ENCODE measurements at places on chromosomes 5 and 9.

DNA sequence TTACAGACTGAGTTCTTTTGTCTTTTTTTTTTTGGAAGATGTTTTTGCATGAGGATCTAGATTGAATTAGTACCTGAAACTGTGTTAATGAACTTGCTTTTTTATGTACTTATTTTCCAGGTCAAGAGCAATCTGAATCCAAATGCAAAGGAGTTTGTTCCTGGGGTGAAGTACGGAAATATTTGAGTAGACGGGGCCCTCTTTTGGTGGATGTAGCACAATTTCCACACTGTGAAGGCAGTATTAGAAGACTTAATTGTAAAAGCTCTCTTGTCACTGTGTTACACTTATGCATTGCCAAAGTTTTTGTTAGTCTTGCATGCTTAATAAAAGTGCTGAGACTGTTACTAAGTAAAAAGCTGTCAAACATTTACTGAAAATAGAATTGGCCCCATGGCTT lies 14.5 kb downstream of the SLC23A1 start:
- no peak for DNase-seq

DNA sequence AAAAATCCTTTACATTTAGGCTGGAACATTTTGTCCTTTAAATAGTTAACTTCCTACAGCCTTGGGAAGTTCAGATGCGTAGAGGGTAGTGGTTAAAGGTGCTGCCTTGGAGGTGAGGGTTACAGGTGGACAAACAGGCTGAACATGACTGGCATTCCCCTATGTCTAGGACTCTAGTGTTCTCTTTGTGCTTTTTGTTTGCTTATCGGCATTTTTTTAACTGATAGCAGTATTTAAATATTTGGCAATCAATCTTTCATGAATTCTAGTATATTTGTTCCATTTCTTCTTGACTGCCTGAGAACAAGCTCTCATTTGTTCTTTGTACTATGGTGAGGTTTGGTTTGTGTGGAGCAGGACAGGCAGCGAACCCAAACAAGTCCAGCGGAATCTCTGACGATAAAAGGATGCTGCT lies 307.6 kb downstream of the CTNND2 start:
- no peak for DNase-seq

DNA sequence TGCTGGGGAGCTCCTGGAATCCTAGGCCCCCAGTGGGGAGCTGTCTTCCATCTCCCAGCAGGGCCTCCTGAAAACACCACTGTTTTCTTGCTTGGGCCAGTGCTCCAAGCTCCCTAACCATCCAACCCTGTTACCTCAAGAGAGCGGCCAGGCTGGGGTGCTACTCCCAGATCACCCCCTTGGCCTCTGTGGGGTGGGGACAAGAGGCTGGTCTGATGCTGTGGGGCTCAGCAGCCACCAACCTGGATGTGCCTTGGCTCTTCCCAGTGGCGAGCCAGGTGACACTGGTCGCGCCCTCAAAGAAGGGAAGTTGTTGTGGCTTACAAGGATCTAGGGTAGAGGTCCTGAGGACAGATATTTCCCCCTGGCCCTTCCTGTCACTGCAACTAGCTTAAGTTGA lies 49.0 kb downstream of the SECISBP2 start:
- no peak for DNase-seq

DNA sequence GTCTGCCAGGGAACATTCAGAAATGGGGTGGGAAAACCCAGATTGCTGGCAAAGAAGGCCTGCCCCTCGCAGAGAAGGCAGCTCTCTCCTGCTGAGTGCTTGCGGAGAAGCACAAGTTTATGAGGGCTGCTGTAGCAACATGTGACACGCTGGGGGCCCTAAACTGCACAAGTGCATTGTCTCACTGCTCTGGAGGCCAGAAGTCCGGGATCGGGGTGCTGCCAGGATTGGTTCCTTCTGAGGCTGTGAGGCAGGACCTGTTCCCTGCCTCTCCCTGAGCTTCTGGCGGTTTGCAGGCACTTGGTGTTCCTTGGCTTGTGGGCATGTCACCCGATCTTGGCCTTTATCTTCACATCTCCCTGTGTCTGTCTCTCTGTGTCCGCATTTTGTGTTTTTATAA lies 75.6 kb upstream of the NEURL1B start:
- no peak for DNase-seq

DNA sequence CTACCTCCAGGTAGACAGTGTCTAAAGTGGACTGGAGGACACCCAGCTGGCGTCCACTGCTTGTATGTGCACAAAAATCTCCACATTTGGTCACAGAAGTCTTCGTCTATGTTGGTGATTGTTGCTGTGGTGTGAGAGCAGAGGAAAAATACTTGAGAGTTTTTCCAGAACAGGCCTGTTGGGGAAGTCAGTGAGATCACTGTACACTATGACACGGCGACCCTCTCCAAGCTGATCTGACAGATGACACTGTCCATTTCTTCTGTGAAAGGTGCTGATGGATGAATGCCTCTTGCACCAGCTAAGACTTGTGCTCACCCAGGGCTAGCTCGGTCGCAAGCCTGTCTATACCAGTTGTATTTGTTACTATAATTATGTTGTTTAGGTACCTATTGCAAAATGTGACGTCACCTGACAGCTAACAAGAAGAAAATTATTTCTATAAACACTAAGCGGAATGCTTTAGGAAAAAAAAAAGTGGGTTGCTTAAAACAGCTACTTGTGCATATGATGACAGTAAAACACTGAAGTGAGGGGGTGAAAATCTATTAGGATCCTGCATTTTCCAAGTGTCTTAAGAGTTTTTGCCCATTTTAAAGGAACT lies 142.3 kb downstream of the ROR2 start:
- no peak for DNase-seq

- no peak for DNase-seq
These were observed 283.4 kb downstream of the GADD45G start for GRCh38 chr9:89888233-89888632.

DNA sequence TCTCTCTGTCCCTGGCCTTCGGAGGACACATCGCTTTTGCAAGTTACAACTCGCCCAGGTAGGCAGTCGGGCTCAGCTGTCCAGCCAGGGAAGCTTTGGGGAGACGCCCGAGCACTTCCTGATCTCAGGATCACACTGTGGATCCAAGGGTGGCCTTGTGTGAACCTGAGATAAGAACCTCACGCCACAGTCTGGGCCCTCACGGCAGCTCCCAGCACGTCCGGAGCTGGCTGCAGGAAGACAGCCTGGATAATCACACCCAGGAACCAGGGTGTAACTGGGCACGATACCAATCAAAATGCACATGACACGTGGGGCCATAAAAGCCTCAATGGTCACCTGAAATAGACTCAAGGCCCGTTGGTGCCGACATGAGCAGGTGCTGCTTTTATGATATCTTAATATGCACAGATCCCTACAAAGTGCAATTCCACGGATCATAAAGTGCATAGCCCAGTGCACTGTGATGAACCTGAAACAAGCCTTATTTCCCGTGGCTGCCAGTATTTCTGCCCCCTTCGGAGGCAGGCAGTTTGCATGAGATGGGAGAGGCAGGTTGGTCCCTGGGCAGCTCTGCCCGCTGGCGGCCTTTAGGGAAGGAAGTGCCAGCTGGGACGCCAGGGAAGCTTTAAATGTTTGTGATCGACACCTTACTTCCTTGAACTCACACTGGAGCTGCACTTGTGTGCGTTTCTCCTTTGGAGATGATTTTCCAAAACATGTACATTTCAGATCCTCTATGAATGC lies 14.5 kb downstream of the SLC6A18 start:
- no peak for DNase-seq

DNA sequence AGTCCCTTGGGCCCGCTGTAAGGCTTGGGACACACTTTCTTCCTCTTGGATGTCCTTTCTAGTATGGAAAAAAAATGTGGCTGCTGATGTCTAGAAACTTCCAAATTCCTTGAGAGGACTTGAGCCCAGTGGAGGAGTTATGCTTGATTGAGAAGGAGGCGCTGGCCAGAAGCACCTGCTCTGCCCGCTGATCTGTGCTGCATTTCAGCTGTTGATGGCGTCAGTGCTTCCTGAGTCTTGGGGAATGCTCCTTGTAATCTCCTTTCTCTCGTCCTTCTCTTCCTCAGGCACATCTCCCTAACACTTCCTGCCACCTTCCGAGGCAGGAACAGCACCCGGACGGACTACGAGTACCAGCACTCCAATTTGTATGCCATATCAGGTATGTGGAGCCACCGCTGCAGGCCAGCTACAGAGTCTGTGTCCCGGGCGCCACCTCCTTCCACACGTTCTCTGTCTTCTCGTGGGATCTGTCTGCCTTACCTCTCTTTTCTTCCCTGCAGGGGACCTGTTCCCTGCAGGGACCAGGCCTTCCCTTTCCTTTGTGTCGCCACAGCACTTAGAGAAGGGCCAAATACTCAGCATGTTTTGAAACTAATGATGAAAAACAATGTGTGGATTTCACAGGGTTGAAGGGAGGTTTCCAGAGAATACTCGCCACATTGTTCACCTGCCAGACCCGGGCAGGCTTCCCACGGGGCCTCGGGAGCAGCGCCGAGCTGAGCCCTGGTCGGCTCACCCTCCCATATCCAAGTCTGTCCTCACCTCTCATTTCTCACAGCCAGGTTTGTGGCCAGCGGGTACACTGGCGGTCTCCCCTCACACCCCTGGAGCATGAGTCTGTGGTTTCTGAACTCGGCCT lies 95.2 kb downstream of the MVB12B start:
- DNase-seq: no peak

DNA sequence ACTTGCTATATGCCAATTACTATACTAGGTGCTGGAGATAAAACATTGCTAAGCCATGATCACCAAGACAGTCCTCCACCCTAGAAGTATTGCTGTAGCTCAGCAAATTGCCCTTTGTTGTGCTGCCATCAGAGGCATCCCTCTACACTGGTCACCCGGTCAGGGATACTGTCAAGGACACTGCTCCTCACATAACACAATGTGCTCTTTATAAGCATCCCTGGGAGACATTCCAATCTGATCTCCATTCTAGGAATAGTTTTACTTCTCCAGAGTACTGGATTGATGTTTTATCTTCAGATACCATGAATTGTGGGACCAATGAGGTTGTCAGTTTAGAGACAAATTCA lies 10.4 kb upstream of the DNAJA1 start:
- DNase-seq: no peak

DNA sequence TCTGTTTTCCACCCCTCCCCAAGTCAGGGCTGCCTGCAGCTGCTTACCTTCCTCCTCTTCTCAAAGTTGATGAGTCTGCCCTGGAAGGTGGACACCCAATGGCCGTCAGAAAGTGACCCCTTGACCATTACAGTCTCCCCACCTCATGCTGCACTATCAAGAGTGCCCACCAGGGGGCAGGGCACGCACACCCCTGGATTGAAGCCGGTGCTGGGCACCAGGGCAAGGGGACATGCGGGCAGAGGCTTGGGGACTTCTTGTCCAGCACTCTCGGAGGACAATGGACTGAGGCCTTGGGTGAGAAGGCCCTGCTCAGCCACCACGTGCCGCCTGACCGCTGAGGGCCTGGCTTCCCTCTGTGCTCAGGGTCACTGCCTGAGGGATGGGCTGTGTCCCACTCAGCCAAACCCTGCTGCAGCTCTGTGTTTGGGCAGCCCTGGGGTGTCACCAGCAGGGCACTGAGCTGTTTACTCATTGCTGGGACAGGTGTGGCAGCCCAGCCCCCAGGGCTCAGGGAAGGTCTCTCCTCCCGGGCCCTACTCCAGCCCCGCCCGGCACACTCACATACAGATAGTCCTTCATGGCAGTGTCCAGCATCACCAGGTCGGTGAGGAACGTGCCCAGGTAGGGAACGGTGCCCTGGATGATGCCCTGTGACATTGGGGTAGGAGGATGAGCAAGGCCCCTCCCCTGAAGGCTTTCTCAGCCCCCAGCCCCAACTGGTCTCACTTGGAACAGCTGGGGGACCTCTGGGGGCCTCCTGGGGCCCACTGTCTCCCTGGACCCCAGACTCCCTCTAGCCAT lies 17.7 kb downstream of the RALGDS start:
- peak; percentile 30 for DNase-seq

DNA sequence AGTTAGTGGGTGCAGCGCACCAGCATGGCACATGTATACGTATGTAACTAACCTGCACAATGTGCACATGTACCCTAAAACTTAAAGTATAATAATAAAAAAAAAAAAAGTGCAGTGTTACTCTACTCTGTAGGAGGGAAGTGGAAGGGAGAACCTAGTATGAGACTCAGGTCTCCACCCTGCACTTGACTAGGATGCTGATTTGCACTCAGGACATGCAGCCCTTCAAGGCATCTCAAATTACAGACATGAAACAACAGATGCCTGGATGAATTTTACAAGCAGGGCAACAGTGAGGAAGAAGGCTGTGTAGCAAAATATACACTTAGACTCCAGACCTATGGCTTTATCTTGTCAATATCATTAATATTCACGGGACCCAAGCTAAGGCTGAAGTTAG lies 16.5 kb downstream of the TRIM32 start:
- no peak for DNase-seq

GRCh38 chr9:104872656-104873488 lies 55.1 kb downstream of the ABCA1 start:
- DNase-seq: no peak

GRCh38 chr5:42940853-42941252 lies 99.3 kb downstream of the ANXA2R start:
- DNase-seq: no peak

GRCh38 chr5:180352116-180353047 lies 754 bp downstream of the GFPT2 start:
- DNase-seq: no peak

DNA sequence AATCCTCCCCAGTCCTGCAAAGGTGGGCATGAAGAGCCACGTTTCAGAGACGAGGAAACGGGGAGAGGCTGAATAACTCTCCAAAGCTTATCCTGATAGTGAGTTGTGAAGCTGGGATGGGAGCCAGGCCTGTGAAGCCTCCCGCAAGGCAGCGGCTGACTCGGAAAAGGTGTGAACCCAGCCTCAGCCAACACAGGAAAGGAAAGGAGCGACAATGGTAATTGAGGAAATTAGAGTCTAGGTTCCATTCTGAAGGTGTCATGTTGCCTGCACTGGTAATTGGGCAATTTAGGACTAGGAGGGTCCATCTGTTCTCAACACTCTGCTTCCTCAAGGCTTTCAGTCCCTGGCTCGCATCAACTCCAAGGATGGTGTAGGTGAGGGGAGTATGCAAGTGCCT lies 83.4 kb downstream of the LIFR start:
- DNase-seq: no peak

GRCh38 chr9:126097679-126098078 lies 228.9 kb upstream of the MVB12B start:
- no peak for DNase-seq

DNA sequence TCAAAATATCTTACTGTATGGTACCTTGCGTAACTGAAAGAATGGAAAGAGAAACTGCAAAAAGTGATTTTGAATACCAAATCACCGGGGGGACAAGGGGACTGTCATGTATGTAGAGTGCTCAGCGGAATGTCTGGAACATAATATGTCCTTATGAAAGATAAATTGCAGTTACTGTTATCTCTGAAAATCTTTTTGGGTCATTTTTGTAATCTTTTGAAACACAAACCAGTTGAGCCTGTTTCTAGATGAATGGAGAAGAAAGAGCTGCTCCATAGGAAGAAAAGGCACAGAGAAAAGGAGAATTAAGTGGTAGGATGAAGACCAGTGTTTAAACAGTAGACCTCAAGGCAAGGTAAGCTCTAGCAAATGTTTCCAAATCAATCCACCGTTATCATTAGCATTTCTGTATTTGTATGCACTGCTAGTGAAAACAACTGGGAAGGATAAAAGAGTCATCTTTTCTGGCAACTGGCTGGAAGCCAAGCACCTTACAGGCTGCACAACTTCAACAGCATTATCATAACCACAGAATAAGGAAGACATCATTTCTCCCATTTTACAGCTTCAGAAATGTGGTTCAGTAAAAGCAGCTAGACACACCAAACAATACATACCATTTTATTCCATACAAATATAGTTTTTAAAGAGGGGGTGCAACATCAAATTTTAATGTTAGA lies 158.5 kb downstream of the TRPM3 start:
- no peak for DNase-seq

All from stimulated activated CD4-positive, alpha-beta T cell treated with anti-CD3 and anti-CD28 coated beads, Interleukin-4, amount 100 ng/mL, for 4 hours (primary cell).